Occipital lobe (tissue), 3 donors: ENCODE measurements at places on chromosomes 5 and 9.

- no peak for DNase-seq
Observed at GRCh38 chr5:59130431-59130830, 547.6 kb downstream of the RAB3C start.

DNA sequence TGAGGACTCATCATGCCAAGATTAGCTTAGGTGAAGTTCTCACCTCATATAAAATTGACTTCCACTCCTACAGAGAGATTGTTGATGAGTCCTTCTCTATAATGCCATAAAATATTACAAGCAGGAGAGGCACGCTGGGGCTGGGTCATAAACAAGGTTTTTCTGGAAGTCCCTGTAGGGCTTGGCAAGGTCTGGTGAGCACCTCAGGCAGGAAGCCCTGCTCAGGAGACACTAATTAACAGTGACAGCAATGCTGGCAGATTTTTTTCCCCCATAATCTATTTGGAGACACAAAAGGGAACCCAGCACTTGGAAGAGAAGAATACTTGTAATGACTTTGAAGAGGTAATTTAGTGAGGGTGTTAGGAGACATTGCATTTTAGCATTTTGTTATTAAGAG lies 118.7 kb downstream of the DIRAS2 start:
- no peak for DNase-seq

GRCh38 chr5:50535393-50535792 lies 94.3 kb upstream of the EMB start:
- DNase-seq, result no peak

DNA sequence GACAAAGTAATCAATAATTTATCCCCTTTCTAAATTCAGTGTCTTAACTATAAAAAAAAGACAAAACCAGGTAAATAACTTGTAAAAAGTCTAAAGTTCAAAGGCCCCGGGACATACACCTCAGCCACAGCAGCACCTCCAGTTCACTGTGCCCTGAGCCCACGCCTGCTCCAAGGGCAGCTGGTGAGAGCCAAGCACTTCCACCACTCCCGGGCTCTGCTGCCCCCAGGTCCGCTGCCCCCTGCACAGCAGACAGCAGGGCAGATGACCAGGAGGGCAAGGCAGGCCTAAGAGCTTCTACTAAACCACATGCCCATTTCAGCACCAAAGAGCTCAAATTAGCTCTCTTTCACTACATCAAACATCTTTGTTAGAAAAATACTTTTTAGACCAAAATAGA lies 91.9 kb downstream of the CAMSAP1 start:
- DNase-seq, result no peak
